ENCODE measurements at places on chromosomes 16 and 17.

DNA sequence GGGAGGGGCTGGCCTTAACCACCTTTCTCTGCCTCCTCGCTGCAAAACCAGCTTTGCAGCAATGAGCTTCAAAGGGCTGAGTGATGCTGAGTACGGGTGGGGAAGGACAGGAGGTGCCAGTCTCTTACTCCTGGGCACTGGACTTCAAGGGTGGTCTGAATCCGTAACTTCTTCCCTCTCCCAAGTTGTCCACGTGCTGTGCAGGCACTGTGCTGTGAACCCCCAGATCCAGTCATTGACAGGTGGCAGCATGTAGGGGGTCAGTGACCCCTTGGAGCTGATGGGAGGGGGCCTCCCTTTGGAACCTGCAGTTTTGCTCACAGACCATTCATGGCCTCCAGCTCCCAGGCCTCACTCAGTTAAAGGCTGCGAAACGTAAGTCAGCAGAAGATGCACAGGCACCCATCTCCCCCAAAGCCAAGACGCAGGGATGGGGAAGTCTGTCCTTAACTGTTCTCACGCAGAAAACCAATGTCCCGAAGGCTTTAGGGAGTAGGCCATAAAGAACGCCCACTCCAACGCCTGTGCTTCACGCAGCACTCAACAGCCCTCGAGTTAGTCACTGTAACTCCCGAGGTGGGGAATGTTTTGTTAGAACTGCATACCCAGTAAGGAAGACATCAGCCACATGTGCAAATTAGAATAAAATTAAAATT lies 7.9 kb downstream of the LITAFD start:
- DNase-seq = no peak

GRCh38 chr17:55266051-55266957 lies 1.5 kb downstream of the HLF start:
- no peak for DNase-seq

DNA sequence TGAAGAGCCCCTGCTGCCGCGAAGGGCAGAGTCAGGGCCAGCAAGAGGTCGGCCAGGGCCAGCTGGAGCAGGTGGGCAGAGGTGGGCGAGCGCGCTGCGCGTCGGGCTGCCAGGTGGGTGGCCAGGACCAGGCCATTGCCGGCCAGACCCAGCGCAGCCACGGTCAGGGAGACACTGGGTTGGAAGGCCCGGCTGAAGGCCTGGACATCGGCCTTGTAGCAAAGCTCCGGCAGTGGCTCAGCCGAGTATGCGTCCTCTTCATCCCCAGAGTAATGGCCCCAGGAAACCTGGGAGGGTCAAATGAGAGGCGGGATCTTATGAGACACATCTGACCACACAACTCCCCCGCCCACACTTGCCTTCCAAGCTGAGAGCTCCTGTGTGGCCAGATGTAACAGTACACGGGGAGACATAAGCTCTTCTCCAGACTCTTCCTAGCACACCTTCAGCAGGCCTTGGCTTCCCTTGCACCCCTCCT lies 1.3 kb downstream of the CCR10 start:
- DNase-seq = no peak

GRCh38 chr17:67126983-67127382 lies 82.6 kb downstream of the CACNG1 start:
- DNase-seq = no peak

DNA sequence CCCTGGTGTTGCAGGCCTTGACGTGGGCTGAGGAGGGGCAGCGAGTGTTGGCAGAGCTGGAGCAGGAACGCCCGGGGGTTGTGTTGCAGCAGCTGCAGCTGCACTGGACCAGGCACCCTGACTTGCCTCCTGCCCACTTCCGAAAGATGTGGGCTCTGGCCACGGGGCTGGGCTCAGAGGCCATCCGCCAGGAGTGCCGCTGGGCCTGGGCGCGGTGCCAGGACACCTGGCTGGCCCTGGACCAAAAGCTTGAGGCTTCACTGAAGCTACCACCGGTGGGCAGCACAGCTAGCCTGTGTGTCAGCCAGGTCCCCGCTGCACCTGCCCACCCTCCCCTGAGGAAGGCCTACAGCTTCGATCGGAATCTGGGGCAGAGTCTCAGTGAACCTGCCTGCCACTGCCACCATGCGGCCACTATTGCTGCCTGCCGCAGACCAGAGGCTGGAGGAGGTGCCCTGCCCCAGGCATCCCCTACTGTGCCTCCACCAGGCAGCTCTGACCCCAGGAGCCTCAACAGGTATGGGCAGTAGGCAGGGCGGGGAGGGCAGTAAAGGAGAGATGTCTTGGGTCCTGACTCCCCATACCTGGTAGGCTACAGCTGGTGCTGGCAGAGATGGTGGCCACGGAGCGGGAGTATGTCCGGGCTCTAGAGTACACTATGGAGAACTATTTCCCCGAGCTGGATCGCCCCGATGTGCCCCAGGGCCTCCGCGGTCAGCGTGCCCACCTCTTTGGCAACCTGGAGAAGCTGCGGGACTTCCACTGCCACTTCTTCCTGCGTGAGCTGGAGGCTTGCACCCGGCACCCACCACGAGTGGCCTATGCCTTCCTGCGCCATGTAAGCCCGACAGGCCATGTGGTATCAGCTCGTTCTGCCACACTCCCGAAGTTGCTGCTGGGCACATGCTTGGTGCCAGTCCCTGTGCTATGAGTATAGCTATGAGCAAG lies 5.6 kb downstream of the PLEKHG4 start:
- no peak for DNase-seq

DNA sequence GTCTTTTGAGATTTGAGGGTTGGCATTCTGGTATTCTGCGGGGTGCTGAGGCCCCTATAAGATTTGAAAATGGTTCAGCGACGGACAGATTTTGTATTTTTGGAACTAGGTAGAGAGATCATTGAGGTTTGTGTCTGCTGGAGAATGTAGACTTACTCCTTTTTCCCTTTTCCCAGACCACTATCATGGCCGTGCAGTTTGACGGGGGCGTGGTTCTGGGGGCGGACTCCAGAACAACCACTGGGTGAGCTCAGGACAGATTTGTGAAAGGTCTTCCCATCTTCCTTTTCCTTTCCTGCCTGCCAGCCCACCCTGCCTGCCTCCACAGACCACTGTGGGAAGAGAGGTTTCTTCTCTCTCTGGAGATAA lies 572 bp downstream of the PSMB6 start:
- DNase-seq = no peak

GRCh38 chr16:46857368-46857945 lies 26.5 kb upstream of the C16orf87 start:
- no peak for DNase-seq

- DNase-seq = no peak
Observed at GRCh38 chr16:56603589-56603988, 4.8 kb upstream of the MT2A start.

DNA sequence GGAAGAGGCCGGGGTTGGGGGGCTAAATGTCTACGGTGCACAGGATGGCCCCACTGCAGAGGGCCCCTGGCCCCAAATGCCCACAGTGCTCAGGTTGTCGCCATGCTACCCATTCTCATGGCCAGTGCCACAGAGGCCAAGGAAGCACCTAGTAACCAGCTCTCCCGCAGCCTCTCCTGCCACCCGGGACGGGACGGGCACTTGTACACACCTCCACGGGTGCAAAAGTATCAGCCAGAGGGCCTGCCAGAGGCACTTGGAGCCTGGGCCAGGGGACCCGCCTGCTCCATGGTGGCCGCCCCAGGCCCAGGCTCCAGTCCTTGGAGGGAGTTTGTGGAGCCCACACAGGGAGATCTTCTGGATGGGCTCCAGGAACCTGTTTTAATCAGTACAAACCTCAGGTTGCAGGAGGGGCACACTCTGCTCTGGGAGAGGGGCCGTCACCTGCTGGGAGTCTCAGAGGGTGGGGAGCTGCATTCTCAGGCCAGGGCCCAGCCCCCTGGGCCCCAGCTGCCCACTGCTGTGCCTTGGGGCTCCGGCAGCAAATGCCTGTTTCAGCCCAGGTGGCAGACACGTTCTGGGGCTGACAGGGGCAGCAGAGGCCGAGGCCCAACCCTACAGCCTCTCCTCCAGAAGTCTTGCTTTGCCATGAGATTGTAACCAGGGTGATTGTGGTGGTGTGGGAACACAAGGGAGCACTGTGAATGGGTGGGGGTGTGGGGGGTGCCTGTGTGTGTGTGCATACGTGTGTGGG lies 7.9 kb downstream of the TPSD1 start:
- no peak for DNase-seq

DNA sequence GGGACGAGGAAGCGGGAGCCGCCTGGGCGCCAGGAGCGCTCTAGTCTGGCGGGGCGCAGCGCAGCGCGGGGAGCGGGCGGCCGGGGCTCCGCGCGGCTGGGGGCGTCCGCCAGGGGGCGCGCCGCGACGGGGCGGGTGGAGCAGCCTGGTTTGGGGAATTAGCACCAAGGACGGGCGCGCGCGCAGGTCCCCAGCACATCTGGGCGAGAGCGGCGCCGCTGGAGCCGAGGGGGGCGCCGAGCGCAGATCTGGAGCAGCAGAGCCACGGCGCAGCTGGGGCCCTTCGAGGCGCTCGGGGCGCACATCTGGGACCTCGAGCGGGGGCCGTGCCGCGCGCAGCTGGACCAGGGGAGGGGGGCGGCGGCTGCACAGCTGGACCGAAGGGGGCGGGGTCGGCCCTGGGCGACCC lies at the start of gene NXPH3:
NXPH3 (plus strand) TSS at position 193 of the 409 bp plus-strand sequence. CDS start 349 bp downstream, outside the sequence.
- DNase-seq = peak; percentile 23

GRCh38 chr17:67270416-67270815 lies 25.4 kb upstream of the HELZ start:
- no peak for DNase-seq

GRCh38 chr17:77829843-77830799 lies 128.4 kb upstream of the TNRC6C start:
- no peak for DNase-seq

GRCh38 chr16:73176577-73177013 lies 128.7 kb upstream of the ZFHX3 start:
- DNase-seq = no peak

DNA sequence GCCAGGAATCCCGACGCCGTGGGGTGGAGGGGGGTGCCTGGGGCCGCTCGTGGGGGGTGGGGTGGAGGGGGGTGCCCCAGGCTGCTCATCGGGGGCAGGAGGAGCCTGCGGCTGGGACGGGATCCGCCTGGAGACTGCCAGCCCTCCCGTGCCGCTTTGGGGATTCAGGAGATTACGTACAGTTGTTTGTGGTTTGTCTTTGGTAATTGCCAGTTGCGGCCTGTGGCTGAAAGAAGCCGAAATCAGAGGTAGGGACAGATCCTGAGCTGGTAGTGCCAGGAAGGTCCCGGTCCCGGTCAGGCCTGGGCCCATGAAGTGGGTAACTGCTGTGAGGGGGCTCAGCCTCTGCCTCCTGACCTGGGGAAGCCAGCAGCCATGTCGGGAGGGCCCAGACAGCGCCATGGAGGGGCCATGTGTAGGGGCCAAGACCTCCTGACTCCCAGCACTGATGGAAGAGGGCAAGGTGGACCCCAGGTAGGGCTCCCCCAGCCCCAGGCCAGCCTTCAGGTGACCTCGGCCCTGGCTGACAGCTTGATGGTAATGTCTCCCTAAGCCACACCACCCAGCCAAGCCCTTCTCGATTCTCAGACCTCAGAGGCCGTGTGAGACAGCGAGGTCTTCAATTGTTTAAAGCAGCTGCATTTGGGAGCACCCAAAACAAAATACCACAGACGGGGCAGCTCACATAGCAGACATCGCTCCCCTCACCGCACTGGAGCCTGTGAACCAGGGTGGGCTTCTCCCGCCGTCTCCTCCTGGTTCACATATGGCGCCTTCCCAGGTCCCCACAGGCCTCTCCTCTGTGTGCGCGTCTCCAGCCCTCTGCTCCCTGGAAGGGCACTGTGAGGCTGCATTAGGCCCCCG lies 34.9 kb upstream of the SSTR5 start:
- DNase-seq = no peak

DNA sequence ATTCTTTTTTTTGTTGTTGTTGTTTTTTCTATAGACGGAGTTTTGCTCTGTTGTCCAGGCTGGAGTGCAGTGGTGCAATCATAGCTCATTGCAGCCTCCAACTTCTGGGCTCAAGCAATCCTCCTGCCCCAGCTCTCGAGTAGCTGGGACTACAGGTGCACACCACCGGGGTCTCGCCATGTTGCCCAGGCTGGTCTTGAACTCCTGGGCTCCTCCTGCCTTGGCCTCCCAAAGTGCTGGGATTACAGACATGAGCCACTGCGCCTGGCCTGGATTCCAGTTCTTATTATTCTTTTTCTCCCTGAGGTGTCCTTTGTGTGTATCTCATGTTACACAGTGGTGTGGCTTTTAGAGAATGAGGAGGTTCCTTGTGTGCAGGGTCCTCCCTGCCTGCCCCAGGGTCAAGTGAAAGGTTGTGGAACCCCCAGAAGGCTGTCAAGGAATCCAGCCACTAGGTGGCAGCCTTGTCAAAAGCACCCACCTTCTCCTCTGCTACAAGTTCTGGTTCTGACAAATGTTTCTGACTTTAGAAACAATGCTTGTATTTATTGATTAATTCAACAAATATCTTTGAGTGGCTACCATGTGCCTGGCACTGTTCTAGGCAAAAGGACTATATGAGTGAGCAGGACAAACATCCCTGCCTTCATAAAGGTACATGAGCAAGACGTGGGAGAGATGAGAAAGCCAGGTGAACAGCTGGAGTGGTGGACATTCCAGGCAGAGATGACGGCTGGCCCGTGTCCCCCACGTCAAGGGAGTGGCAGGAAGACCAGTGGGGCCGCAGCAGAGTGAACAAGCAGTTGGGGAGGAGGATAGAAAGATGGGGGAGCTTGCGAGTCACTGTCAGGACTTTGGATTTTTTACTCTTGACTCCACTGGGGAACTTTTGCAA lies 112.4 kb downstream of the SPECC1 start:
- DNase-seq = peak; percentile 50

- DNase-seq = no peak
Observed at GRCh38 chr17:82745524-82745923, 6.3 kb upstream of the TBCD start.

GRCh38 chr17:5667871-5668270 lies 83.6 kb upstream of the NLRP1 start:
- no peak for DNase-seq

- DNase-seq = no peak
Observed at GRCh38 chr16:64968539-64968938, 153.3 kb downstream of the CDH11 start.

- DNase-seq = no peak
Observed at GRCh38 chr17:4256952-4257351, 6.8 kb downstream of the ANKFY1 start.

- DNase-seq = no peak
Observed at GRCh38 chr17:7260651-7261378, 1.5 kb downstream of the CLDN7 start.
